ENCODE measurements at places on chromosomes 12 and 14.

- peaks cover 21% of the 10 kb centered on the region for H3K4me1 ChIP-seq
- H3K27ac ChIP-seq, result no peak overlapping the region
- no peak for DNase-seq
- no peaks in the 10 kb centered on the region for H3K36me3 ChIP-seq
These were observed 2.4 kb downstream of the AMN start for GRCh38 chr14:102924632-102925588.

GRCh38 chr14:68910540-68910939, 68.6 kb downstream of the ACTN1 start:
- H3K27ac ChIP-seq, result peak overlapping the region; percentile 52
- peaks cover 7% of the 10 kb centered on the region for H3K4me1 ChIP-seq
- H3K27me3 ChIP-seq, result no peaks in the 10 kb centered on the region
- peaks cover 41% of the 10 kb centered on the region for H3K36me3 ChIP-seq
- H3K4me3 ChIP-seq, result no peak overlapping the region

DNA sequence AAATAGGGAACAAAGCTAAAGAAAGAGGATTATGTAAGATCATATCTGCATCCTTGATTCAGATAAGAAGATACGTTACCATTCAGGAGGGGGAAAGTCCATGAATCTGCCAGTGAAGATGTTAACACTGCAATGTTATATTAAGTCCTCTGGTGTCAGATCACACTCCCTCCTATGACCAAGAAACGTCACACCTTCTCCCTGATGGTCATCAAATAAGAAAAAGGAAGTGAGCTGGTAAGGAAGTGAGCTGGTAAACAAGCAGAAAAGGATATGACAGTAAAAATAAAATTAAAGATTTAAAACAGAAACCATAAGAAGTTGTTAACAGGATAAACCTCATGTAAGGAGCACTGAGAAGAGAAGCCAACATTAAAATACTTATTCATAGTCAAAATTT, 340.2 kb downstream of the SEC23A start:
- H3K36me3 ChIP-seq, result no peaks in the 10 kb centered on the region
- H3K27ac ChIP-seq, result no peak overlapping the region
- no peak for DNase-seq

DNA sequence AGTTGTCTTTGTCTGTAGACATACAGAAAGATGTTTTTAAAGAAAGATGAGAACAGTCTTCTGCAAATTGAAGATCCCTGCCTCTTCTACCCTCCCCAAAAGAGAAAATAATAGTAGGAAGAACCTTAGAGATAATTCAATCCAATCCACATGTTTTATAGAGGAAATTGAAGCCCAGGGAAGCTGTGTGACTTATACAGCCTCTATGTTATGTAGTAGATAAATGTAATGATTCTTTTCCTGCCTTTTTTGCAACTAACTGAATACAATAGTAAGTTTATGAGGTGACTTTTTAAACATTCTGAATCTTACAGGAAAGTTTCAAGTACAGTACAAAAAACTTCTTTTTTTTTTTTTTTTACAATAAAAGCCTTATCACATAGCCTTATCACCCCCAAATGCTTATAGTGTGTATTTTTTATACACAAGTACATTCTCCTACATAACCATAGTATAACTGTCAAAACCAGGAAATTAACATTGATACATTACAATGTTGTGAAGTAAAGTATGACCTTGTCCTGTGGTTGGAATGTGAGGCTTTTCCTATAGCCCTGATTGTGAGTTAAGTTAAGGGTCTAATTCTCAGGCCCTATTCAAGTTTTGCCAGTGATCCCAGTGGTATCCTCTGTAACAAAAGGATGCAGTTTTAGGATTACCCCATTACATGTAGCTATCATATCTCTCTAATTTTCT, 94.4 kb downstream of the FIGNL2 start:
- no peak for DNase-seq
- no peaks in the 10 kb centered on the region for H3K27me3 ChIP-seq
- H3K36me3 ChIP-seq, result no peaks in the 10 kb centered on the region
- H3K27ac ChIP-seq, result no peak overlapping the region
- no peak overlapping the region for H3K4me3 ChIP-seq
- H3K4me1 ChIP-seq, result no peaks in the 10 kb centered on the region

- H3K27ac ChIP-seq, result no peak overlapping the region
- no peak overlapping the region for H3K4me3 ChIP-seq
- no peak for DNase-seq
- no peaks in the 10 kb centered on the region for H3K27me3 ChIP-seq
- no peaks in the 10 kb centered on the region for H3K36me3 ChIP-seq
These were observed 200.2 kb upstream of the RBM19 start for GRCh38 chr12:114166362-114166761.

DNA sequence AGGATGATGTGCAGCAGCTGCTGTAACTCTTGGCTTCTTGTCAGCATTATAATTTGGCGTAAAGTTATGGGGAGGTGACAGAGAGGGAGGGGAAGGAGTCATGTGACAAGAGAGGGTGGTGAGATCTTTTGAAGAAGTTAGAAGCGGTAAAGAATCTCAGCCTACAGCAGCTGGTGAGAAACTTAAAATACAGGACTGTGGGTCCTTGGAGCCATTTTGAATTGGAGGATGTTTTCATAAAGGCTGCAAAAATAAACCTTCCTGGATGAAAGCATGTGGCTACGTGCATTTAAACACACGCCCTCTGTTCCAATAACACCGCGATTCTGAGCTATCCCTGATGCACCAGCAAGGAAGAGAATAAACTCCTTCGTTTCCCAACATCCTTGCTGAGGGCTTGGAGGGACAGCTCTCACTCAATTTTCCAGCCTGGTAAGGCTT, 133.7 kb downstream of the TMEM30B start:
- H3K36me3 ChIP-seq, result no peaks in the 10 kb centered on the region
- H3K27me3 ChIP-seq, result no peaks in the 10 kb centered on the region
- H3K4me3 ChIP-seq, result no peak overlapping the region
- peak overlapping the region; percentile 88 for H3K27ac ChIP-seq
- H3K4me1 ChIP-seq, result peaks cover 56% of the 10 kb centered on the region
